ENCODE measurements at places on chromosomes 16 and 17.

- DNase-seq: peak; percentile 12
Measured at GRCh38 chr17:12256380-12256995, 235.8 kb downstream of the MAP2K4 start.

DNA sequence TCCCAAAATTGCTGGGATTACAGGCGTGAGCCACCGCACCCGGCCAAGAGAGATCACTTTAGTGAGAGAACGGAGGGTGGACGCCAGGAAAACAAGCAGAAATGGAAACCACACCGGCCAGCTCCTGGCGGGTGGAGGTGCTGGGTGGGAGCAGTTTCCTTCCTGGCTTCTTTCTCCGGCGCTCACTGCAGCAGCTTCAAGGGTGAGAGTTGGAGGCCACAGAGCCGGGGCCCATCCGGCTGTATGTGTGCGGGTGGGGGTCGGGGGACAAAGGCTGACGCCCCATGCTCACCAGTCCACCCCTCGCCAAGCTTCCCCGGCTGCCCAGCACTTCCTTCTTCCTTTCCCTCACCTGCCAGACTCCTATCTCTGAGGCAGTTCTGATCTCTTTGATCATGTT lies 13.5 kb upstream of the BHLHA9 start:
- DNase-seq: no peak

DNA sequence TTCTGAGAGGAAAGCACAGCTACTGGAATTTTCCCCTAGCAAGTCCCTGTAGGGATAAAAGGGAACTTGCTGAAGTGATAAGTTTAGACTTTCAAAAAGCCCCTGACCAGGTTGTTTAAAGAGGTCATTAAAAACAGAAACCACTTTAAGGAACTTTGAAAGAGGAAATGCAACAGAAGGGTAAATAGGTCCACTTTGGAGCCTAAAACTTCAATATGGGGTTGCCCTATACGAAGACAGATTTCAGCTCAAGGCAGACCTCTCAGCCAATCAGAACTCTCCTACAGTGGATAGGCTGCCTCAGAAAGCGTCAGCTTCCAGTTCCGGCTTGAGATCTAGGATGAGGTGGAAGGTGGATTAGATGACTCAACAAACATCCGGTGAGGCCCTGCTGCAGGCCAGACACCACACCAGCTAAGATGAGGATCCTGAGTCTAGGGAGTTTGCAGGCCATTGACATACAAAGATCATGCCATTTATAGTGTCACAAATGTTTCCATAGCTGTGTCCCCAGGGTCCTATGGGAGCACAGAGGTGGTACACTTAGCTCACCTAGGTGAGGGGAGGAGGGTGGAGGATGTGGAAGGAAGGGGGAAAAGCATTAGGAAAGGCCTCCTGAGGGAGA lies 7.9 kb upstream of the MFSD6L start:
- DNase-seq: peak; percentile 85

DNA sequence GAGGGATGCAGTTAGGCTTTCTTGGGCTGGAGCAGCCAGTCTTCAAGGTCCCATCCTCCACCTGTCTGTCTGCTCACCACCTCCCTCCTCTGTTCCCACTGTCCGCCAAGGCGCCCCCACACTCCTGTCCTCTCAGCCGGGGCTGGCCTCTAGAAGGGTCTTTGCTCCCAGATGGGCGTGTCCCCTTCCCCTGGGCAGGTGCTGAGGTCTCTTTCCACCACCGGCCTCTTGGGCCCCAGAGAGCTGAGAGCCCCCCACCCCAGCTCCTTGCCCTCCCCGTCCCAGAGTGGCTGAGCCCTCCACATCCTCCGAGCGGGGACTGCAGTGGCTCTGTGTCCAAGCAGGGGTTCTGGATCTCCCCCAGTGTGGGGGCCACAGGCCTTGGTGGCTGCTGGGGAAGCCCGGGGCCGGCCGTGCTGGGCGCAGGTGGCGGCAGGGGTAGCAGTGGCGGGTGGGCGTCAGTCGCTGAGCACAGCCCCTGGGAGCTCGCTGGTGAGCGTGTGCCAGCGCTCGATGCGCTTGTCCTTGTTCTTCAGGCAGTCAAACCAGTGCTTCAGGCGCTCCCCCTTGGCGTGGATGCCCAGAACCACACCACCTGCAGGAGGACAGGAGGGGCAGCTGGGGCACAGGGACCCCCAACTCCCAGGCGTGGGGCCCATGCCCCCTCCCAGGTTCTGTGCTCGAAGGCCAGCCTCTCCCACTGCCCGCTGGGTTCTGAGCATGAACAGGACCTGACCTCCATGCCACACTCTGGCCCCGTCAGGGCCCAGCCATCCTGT lies 9.8 kb downstream of the SCGB1C2 start:
- no peak for DNase-seq

- DNase-seq: peak; percentile 96
Measured at GRCh38 chr16:58000706-58001676, at the start of gene USB1. Gene USB1, plus strand, starts transcription at chr16:58001407. Its CDS starts 77 bp downstream, at chr16:58001484.

GRCh38 chr16:30786115-30786935 lies 680 bp downstream of the ZNF629 start:
- DNase-seq: no peak

- no peak for DNase-seq
Measured at GRCh38 chr17:69913616-69914015, 161.4 kb upstream of the KCNJ16 start.

DNA sequence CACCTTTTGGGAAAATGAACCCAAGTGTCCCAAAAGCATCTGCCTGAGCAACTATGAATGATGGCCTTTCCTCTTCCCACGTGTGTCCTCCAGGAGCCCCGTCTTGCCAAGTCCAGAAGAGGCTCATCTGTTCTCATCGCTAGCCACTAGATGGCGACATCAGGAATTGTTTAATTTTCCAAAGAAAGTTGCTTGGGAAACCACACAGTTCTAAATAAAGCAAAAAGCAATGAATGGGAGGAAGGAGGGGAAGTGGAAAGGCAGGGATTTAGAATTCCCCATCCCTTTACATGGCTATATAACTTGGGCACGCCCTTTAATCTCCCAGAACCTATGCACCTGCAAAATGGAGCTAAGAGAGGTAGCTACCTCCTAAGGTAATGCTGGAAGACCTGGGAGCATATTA lies 9.0 kb upstream of the CDH5 start:
- DNase-seq: no peak

DNA sequence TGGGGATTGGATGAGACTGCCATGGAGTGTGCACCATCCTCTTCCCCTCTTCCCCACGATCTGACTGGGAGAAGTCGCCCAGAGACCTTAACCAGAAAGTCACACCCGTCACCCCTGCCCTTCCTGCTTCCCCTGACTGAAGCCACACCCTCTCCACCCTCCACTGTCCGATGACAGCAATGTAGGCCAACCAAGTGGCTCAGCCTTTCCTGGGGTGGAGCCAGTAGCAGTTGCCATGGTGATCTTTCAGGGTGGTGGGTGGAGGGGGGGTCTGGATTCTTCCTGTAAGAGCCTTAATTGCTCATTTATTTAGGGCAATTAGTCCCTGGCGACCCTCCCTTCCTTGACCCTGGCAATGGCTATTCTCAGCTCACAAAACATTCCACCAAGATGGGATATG lies 37.5 kb upstream of the PHB1 start:
- DNase-seq: no peak

GRCh38 chr17:40354221-40355122 lies 10.1 kb downstream of the GJD3 start:
- DNase-seq: no peak

GRCh38 chr16:57373117-57373947 lies 1.0 kb downstream of the CX3CL1 start:
- DNase-seq: no peak

DNA sequence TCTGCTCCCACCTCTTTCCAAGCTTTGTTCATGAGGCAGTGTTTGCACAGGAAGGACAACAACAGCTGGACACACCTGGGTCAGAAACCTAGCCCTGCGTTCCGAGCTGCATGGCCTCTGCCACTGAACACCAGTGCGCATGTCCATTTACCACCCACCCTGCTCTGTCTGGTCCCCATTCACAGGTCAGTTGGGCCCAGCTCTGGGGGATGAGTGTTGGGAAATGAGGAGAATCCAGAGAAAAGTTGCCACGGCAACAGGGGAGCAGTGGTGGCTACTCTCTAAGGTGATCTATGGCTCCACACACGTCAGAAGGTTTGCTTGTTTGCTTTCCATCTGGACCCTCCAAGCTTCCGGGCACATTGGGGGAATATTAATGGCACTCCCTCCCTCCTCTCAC lies 70.4 kb upstream of the ASIC2 start:
- no peak for DNase-seq

GRCh38 chr17:57622683-57623433 lies 122.2 kb downstream of the CCDC182 start:
- DNase-seq: peak; percentile 41

DNA sequence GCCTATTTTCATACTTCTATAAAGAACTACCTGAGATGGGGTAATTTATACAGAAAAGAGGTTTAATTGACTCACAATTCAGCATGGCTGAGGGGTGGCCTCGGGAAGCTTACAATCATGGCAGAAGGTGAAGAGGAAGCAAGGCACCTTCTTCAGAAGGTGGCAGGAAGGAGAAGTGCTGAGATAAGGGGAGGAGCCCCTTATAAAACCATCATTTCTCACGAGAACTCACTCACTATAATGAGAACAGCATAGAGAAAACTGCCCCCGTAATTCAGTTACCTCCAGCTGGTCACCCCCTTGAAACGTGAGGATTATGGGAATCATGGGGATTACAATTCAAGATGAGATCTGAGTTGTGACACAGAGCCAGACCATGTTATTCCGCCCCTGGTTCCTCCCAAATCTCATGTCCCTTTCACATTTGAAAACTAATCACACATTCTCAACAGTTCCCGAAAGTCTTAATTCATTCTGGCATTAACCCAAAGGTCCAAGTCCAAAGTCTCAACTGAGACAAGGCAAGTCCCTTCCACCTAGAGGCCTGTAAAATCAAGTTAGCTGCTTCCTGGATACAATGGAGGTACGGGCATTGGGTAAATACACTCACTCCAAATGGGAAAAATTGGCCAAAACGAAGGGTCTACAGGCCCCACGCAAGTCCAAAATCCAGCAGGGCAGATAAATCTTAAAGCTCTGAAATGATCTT lies 237.7 kb downstream of the CDH13 start:
- DNase-seq: no peak

DNA sequence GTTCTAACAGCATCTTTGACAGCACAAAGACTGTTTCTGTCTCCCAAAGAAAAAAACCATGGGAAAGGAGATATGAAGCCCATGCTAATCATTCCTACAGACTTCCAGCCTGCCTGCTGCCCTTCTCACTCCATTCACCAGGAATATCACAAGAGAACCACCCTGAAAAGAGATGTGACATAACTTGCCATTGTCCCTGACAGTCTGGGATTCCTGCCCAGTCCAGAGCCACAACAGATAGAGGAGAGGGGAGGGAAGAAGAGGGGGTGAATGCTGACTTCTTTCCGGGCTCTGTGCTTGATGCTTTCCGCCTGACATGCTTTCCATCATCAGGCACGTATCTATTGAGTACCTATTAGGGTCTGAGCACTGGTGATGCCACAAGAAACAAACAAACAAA lies 31.6 kb upstream of the ASIC2 start:
- DNase-seq: no peak

DNA sequence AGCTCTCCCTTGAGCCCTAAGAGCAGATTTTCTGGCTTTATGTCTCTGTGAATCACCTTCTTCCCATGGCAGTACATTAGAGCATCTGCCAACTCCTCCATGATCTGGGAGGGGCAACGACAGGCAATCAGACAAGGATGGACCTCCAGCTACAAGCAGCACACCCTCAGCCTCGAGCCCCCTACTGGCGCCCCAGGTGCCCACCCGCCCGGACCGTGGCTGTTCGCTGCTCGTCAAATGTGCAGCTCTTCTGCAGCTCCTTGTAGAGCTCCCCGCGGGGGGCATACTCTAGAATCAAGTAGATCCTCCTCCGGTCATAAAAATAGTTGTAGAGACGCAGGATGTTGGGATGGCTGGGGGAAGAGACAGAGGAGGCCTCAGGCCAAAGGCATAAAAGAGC lies 3.8 kb downstream of the AURKB start:
- DNase-seq: no peak

DNA sequence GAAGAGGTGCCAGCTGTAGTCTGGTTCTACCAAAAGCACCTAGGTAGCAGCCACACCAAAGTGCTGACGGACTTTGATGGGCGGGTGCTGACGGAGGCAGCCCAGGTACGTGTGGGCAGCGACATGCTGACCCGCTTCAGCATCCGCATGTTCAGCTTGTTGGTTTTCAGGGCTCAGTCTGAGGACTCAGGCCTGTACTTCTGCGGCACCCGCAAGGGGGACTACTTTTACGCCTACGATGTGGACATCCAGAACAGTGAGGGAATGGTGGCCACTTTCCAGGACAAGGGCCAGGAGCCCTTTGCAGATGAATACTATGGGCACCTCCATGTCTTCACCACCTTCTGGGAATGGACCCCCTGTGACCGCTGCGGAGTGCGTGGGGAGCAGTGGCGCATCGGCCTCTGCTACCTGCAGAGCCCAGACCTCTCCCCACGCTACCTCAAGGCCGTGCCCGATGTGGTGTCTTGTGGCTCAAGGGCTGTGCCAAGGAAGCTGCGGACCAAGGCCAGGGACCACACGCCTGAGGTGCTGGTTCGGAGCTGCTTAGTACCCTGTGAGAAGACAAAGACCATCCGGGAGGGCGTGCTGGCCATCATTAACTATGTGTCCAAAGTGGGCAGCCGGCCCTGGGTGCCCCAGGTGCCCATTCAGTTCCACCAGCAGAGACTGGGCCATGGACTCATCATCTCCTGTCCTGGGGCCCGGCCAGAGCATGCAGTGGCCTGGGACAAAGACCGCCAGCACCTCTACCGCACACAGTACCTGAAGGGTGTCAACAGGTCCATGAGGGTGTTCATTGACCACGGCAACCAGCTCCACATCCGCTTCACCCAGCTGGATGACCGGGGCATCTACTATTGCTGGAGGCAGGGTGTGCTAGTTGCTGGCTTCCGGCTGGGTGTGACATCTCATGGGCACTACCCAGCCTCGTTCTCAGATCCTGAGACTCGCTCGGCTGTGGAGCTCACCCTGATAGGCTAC lies 5.0 kb upstream of the EFTUD2 start:
- DNase-seq: no peak

DNA sequence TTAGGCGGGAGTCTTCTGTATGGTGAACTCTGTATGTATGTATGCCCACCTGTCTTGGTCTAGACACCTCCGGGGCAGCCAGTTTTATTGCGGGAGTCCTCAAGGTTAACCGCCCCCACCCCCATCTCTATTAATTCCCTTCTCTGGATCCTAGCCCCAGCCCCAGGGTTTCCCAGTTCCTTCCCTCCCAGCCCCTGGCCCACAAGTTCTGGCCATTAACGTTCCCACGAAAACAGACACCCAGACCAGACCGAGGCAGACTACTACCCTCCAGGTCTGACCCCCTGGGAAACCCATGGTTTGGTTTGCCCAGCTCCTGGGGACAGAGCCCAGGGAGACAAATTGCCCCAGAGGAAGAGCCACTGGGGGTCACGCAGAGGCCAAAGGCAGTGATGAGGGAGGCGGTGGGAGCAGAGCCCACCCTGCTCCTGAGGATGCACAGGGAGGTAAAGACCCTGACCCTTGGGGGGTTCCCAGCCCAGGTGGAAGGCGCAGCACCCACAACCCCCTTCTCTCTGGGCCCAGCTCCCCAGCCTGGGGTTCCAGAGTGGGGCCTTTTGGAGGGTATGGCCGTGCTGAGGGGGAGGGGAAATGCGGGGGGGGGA lies 8.5 kb downstream of the TBKBP1 start:
- DNase-seq: no peak

All from GM06990 (cell line).